ENCODE measurements at places on chromosomes 16 and 17.

DNA sequence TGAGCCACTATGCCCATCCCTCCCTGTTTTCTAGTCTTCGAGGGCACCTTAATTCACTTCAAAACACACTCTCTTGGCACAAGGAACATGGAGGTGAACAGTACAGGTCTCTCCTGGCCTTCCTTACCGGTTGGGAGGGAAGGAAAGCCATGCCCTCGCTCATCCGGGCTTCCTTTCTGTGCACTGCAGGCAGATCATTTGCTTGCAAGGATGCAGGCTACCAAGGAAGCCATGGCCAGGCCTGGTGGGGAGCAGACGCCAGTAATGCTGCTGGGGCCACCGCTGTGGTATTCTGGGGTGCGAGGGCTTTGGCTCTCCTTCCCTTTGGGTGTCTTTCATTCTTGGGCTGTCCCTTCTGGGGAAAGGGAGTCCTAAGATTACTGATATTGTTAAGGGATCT, 80.8 kb upstream of the DNAJA2 start:
- DNase-seq: no peak

DNA sequence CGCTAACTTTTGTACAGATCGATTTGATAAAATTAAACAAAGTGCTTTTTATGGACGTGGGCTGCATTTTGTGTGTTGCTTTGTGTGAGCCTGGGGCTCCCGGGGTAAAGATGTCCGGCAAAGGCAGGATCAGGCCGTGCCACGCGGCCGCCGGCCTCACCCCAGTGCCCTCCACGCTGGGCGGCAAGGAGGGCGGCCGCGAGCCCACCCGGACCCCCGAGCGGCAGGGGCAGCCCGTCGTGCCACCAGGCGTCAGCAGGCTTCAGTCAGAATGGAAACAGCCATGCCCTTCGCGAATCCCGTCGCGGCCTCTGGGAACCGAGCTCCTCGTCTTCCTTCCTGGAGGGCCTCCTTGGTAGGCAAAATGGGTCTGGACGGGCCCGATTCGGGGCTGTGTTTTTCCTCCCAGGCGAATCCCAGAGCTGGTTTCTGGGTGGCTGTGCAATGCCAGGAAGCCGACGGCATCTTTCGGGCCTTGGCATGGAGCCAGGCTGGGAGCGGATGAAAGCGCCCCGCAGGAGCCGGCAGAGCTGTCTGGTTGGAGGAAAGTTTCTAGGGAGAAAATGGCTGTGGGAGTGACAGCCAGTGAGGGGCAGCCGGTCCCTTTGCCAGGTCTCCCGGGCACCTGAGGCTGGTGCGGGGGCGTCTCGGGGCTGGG, 5.5 kb downstream of the SOX8 start:
- peak; percentile 6 for DNase-seq

DNA sequence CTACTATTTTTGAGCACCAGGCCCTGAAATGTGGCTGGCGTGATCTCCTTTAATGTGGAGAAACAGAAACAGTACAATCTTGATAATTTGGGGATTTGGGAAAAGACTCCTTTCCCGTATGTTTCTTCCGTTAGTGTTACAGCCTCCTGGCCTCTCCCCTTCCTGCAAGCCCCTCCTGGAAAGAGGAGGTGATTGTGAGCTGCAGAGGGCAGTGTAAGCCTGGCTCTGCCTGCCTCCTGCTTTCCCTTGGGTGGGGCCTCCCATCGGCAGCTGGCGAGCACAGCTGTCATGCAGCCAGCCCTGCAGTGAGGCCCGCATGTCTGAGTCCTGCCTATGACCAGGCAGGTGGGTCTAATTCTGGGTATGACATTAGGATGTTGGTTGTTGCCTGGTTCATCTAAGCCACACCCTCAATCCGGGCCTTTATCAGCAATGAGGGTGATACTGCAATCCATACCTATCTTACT, 48.7 kb upstream of the WSB1 start:
- peak; percentile 95 for DNase-seq

DNA sequence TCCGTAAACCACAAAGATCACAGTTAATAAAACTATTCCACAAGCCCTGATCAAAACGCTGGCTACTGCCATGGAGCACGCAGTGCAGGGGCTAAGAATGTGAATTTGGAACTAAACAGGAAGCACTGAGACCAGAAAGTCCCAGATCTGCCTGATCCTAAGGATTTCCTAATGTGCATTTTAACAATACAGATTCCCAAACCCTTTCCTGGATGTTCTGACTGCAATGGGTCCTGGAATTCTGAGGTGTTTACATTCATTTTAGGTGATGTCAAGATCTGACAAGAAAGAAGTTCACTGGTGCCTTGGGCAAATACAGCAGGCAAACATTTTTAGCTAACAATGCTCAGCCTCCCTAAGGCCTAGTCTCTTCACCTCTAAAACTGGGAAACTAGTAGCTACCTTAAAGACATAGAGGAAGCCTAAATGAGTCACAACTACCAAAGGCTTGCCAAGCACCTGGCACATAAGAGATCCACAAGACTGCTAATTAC, 10.3 kb downstream of the NSMCE1 start:
- DNase-seq: no peak

- no peak for DNase-seq
Measured at GRCh38 chr16:52573365-52574299, 26.7 kb upstream of the TOX3 start.

- DNase-seq: no peak
Measured at GRCh38 chr17:59456428-59456827, 109.0 kb upstream of the DHX40 start.

GRCh38 chr17:8894202-8894671, 26.8 kb upstream of the PIK3R6 start:
- DNase-seq: no peak

DNA sequence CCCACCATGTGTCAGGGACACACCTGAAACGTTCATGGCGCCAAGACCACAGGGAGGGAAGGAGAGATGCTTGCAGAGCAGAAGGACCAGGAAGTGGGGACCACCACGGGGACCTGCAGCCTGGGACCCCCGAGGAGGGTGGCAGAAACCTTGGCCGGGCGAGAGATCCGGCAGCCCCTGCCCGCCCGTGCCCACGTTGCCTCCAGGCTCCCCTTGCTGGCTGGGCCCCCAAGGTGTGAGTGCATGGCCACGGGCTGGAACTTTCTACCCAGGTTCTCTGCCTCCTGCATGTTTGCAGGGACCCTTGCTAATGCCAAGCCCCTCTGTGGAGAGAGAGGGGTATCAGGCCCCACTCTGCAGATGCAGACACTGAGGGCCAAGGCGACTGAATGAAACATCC, 50.4 kb downstream of the USP22 start:
- no peak for DNase-seq
